Sigmoid colon (tissue), 7 donors: ENCODE measurements at places on chromosomes 13 and 19.

- no peaks in the 10 kb centered on the region for H3K4me1 ChIP-seq
- DNase-seq: no peak
- H3K4me3 ChIP-seq: no peak overlapping the region
- no peaks in the 10 kb centered on the region for H3K36me3 ChIP-seq
- no peaks in the 10 kb centered on the region for H3K27me3 ChIP-seq
- H3K27ac ChIP-seq: peak overlapping the region; percentile 35
Observed at GRCh38 chr13:102333320-102334198, 68.3 kb downstream of the FGF14 start.

GRCh38 chr19:11356676-11357550 is 1.7 kb downstream of the PLPPR2 start:
- H3K27me3 ChIP-seq: no peaks in the 10 kb centered on the region
- no peak overlapping the region for H3K27ac ChIP-seq
- H3K4me3 ChIP-seq: no peak overlapping the region
- DNase-seq: no peak
- H3K36me3 ChIP-seq: no peaks in the 10 kb centered on the region
- H3K4me1 ChIP-seq: no peaks in the 10 kb centered on the region

GRCh38 chr13:82647540-82647939 is 1234.7 kb downstream of the SLITRK1 start:
- H3K27ac ChIP-seq: no peak overlapping the region
- no peaks in the 10 kb centered on the region for H3K4me1 ChIP-seq
- no peak for DNase-seq
- H3K27me3 ChIP-seq: no peaks in the 10 kb centered on the region
- no peak overlapping the region for H3K4me3 ChIP-seq

DNA sequence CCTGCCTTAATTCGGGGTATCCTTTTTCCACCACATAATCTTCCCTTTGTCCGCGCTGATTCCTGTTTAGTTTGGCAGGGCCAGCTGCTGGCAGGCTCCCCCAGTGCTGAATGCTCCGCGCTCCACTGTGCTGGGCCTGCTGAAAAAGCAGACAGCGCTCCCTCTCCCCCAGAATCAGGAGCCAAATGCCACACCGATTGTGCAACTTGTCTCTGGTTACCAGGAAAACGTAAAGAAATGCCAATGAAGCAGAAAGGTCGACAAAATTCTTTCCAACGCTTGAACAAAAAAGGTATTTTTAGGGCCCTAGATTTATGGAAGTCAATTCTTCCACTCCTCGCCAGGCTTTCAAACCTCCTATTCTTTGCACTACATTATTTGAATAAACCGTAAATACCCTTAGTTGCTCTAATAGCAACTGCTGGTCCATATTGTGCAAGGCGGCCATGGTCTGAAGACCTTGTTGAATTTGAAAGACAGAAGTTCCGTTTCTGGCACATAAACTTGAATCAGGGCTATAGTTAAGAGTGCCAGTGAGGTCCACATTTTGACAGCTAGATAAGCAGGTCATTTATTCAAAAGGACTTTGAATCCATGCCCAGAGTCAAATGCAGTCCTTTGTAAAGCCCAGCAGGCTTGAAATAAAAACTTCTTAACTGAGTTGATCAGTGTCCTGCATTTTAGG is 206.7 kb upstream of the RFC3 start:
- no peaks in the 10 kb centered on the region for H3K4me1 ChIP-seq
- peak overlapping the region; percentile 63 for H3K27ac ChIP-seq
- H3K4me3 ChIP-seq: peak overlapping the region; percentile 5
- H3K36me3 ChIP-seq: no peaks in the 10 kb centered on the region

DNA sequence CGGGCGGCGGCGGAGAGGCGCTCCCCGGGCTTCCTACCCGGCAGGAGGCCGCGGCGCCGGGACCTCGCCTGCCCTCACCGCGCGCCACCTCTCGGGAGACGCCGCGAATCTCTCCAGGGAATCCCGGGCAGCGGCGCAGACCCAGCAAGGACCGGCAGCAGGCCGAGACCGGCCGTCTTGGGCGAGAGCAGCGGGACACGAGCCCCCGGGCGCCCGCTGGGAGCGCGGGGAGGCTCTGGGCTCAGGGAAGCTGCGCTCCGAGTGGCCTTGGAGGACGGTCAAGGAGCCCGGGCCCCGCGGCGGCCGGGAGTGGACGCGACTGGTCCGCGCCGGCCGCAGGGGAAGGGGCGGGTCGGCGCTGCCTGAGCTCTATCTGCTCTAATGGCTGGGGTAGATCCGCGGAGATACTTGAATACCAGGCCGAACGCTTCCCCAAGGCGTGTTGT is 14.7 kb downstream of the CDX2 start:
- no peaks in the 10 kb centered on the region for H3K36me3 ChIP-seq
- H3K4me1 ChIP-seq: peaks cover 14% of the 10 kb centered on the region
- DNase-seq: no peak
- peak overlapping the region; percentile 39 for H3K4me3 ChIP-seq
- H3K27ac ChIP-seq: peak overlapping the region; percentile 42

- H3K4me1 ChIP-seq: no peaks in the 10 kb centered on the region
- DNase-seq: no peak
- H3K27me3 ChIP-seq: no peaks in the 10 kb centered on the region
- H3K36me3 ChIP-seq: no peaks in the 10 kb centered on the region
Observed at GRCh38 chr13:83085186-83085900, 796.9 kb downstream of the SLITRK1 start.

DNA sequence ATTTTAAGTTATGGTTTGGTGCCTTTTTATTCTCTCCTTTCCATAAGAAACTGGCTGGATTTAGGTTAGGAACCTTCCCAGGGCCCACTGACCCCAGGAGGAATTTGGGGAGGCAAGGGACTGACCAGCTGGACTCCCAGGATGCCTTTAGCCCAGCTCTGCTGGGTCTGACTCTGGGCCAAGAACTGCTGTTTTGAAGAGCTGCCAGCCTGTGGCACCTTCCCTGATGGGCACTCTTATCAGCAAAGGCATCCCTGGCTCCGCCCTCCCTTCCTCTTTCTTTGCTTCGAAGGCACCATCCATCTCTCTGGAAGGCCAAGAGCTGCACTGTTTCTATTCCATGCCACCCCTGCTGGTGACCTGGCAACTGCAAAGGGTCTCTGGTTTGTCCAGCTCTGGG is 174.7 kb downstream of the POU4F1 start:
- no peaks in the 10 kb centered on the region for H3K27me3 ChIP-seq
- no peak for DNase-seq
- H3K27ac ChIP-seq: no peak overlapping the region
- no peaks in the 10 kb centered on the region for H3K4me1 ChIP-seq
- no peak overlapping the region for H3K4me3 ChIP-seq
- H3K36me3 ChIP-seq: no peaks in the 10 kb centered on the region

GRCh38 chr19:56917998-56918397 is 77.5 kb upstream of the PEG3 start:
- no peak for DNase-seq
- H3K36me3 ChIP-seq: no peaks in the 10 kb centered on the region
- no peak overlapping the region for H3K27ac ChIP-seq
- no peaks in the 10 kb centered on the region for H3K4me1 ChIP-seq
- H3K4me3 ChIP-seq: no peak overlapping the region

DNA sequence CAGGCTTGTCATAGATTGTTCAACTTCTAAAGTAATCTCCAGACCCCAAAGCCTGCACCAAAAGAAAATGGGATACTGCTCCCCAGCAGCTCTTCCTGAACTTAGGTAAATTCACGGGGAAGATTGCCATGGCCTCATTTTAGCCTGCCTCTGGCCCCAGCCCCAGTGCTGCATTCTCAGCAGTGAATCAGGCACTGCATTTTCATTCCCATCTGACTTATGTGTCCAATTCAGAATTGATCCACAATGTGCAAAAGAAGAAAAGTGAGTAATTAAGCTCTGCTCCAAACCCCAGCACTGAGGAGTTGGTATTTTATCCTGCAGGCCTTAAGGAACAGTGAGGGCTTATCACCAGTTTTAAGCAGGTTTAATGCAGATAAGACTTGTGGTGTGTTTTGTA is 176.4 kb downstream of the KCTD12 start:
- H3K4me3 ChIP-seq: no peak overlapping the region
- no peaks in the 10 kb centered on the region for H3K36me3 ChIP-seq
- no peak for DNase-seq
- peaks cover 37% of the 10 kb centered on the region for H3K4me1 ChIP-seq
- H3K27ac ChIP-seq: no peak overlapping the region

DNA sequence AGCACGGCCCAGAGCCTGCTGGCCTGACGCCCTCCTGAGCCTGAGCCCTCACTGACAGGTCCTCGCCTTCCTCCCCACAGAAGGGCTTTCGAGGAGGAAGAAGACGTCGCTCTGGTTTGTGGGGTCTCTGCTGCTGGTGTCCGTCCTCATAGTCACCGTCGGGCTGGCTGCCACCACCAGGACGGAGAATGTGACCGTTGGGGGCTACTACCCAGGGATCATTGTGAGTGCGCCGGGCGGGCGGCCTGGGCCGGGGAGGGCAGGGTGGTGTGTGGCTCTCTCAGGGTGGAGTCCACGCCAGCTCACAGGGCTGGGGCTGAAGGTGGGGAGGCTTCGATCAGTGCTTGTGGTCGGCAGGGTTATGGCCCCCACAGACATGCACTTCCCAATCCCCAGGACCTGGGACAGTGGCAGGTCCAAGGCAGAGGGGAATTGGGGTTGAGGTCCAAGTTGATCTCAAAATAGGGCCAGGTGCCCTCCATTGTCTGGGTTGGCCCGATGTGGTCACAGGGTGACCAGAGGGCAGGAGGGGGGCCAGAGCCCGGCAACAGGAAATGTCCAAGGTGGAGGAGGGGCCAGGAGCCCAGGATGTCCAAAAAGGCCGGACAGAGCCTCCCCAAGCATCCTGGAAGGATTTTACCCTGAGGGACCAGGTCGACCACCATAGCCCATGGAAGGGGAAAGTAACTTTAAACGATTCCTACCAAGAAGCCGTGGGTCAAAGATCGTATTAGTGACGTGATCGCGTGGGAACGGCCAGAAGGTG is 7.2 kb downstream of the TMEM255B start:
- no peaks in the 10 kb centered on the region for H3K36me3 ChIP-seq
- peaks cover 5% of the 10 kb centered on the region for H3K27me3 ChIP-seq
- no peaks in the 10 kb centered on the region for H3K4me1 ChIP-seq
- no peak overlapping the region for H3K27ac ChIP-seq

DNA sequence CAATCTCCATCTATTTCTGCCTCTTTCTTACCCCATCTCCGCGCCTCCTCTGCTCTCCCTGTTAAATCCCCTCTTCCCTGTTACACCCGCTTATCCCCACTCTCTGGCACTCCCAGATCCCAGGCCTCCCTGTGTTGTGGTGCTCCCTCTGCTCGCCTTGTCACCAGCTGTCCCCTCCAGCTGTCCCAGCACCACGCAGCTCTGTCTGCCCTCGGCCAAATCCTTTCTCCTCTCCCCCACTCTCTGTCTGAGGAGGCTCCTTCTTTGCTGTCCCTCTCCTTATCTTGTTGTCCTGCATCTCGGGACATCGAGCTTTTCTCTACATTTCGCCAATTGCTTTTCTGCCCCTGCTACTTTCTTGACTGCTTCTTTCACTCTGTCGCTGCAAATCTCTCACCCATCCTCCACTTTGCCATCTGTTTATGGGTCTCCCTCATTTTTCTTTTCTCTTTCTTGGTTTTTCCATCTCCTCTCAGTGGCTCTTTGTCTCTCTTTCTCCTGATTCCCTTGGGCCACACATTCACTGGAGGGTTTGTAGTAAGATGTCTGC is 941 bp downstream of the ZNF160 start:
- peak overlapping the region; percentile 86 for H3K27ac ChIP-seq
- no peak for DNase-seq
- no peaks in the 10 kb centered on the region for H3K36me3 ChIP-seq
- peak overlapping the region; percentile 78 for H3K4me3 ChIP-seq
- no peaks in the 10 kb centered on the region for H3K4me1 ChIP-seq
- H3K27me3 ChIP-seq: no peaks in the 10 kb centered on the region
